ENCODE measurements at places on chromosomes 5 and 9.

DNA sequence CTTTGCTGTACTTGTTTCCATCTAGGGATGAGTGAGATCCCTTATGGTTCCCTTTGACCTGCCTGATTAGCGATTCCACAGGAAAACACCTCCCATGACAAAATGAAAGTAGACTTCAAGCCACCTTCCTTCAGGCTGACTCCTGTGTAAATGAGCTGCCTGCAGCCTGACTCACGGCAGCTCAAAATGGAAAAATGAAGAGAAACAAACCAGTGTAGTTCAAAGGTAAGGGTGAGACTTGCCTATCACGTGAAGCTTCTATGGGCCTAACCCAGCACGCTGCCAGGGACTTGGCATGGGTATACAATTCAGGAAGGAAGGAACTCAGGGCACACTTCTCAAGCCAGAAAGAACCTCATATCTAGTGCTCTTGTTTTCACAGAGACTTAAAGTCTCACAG lies 110.1 kb upstream of the LRRTM2 start:
- no peak for DNase-seq

- DNase-seq: no peak
These were observed 161.8 kb downstream of the PJA2 start for GRCh38 chr5:109247986-109248385.

DNA sequence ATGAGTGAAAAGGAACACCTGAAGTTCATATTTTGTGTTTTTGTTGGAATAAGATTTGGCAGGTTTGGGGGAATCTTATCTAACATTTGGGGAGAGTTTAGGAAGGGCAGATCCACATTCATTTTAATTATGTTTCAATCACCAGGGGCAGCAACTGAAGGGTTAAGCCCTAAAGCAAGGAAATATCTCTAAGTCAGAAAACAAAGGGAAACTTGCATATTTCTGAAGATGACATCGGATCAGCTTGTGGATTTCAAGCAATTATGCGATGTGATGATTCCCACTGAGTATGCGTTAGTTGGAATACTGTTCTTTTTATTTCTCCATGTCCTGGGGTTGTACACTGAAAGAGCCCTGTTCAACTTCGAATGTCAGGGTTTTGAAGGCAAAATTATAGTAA lies 59.8 kb upstream of the NFIB start:
- DNase-seq: no peak

DNA sequence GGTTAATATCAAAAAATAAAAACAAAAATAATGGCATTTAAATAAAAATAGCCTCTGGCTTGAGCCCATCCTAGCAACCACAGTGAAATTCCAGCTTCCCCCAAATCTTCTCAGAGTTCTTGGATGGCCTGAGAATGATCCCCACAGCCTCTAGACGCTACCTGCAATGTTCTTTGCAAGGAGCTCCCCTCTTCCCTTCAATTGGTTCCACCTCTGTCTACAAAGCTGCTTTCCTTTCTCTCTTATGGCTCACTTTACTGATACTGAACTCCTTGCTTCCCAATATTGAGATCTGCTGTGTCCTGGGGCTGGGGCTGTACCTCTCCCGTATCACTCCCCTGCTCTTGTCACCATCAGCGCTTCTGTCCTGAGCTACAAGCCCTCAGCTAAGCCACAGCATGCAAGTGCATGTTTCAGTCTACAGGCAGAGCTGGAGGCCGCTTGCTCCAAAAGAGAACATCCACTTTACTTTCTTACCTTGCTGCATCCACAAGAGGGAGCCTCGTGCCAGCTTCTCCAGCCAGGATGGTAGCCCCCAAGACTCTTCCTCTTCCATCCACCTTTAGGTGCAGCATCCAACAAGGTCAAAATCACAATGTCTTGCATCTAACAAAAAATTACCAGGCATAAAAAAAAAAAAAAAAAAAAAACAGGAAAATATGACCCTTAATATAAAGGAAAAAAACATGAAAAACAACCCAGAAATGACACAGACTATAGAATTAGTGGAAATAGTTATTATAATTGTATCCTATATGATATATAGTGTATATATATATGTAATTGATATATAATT lies 57.4 kb upstream of the PRSS3 start:
- no peak for DNase-seq

- DNase-seq: no peak
These were observed 21.9 kb upstream of the KCNMB1 start for GRCh38 chr5:170411100-170411499.

DNA sequence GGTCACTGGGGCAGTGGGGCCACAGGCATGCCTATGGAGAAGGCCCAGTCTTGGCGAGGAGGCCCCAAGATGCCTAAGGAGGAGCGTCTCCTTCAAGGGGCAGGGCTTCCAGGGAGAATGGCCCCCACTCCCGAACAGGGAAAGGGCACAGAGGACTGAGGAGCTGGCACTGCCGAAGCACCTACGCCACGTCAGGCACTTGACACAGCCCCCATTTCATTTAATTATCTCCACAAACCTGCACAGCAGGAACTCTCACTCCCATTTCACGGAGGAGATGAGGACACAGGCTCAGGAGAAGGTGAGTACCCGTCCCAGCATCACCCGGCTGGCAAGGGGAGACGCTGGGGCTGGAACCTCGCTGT lies 26.0 kb downstream of the EGR1 start:
- no peak for DNase-seq

- DNase-seq: no peak
These were observed 156.4 kb downstream of the GABBR2 start for GRCh38 chr9:98552331-98552730.

Data from stimulated activated CD4-positive, alpha-beta T cell treated with anti-CD3 and anti-CD28 coated beads, Interleukin-2, amount 100 ng/mL, for 48 hours (primary cell).